ENCODE measurements at places on chromosomes 5 and 9.

DNA sequence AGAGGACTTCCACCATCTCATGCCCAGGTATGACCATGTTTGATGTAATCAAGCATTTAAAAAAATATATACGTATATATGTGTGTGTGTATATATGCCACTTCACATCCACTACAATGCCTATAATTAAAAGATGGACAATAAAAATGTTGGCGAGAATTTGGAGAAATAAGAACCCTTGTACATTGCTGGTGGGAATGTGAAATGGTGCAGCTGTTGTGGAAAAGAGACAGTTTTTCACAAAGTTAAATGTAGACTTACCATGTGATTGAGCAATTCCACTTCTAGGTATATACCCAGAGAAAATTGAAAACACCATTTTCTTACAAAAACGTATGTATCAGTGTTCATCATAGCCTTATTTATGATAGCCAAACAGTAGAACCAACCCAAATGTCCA lies 229.2 kb upstream of the WWC1 start:
- no peak for DNase-seq

DNA sequence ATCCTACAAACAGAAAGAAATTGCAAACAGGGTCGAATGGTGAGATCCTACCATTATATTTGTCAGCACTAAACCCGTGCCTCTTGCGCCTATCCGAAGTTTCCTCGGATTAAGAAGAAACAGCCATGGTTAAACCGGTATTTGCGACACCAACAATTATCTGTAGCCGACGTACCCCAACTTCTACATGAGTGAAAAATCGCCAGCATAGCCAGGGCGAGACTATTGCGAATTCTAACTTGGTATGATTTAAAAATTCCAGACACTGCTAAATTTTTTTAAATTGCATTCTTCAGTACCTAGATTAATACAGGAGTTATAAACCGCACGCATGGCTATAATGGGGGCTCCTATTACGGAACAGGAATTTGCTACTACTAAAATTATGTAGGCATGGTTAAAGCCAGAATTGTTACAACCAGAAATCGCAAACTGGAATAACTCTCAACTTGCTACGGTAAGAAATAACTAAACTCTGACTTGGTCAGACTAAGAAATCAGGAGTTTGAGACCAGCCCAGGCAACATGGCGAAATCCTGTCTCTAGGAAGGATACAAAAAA lies 25.3 kb upstream of the ANXA2R start:
- peak; percentile 38 for DNase-seq

DNA sequence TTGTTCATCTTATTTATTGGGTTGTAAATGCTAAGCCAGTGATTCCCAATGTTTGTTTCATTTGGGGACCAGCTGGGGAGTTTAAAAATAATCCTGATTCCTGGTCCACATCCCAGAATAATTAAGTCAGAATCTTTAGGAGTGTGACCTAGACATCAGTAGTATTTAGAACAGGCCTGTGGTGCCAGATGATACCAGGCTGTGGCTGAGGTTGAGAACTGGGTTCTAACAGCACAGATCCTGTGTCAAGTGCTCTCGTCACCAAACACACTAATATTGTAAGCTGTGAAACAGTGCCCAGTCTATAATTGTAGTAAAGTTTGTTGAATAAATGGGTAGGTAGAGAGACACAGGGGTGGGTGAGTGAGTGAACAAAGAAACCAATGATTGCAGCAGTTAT lies 172.1 kb upstream of the PPP1R2B start:
- DNase-seq, result no peak

DNA sequence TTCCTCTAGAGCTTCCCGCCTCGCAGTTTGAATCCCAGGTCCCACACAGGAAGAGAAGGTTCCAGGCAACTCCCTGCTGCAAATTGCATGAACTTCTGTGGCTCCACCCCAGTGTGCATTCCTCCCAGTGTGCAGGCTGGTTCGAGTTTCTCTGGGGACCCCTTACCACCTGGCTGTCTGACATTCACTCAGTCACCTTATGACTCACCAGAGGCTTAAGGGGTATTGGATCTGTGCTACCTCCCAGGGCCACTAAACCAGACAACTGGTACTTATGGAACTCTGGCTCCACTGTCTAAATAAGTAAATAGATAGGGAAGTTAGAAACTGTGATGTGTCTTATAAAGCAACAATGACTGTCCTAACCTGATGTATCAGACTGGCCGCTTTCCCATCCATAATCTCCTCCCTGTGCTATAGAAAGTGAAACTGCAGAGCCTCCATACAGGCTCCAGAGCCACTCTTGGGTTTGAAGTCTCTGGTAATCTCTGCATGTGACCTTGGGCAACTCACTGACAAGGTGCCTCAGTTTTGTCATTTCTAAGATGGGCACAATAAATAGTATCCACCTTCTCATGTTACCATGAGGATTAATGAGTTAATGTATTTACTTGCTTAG lies 720.6 kb downstream of the SEMA5A start:
- DNase-seq, result no peak

GRCh38 chr9:107707915-107708441 lies 218.4 kb upstream of the KLF4 start:
- DNase-seq, result no peak

DNA sequence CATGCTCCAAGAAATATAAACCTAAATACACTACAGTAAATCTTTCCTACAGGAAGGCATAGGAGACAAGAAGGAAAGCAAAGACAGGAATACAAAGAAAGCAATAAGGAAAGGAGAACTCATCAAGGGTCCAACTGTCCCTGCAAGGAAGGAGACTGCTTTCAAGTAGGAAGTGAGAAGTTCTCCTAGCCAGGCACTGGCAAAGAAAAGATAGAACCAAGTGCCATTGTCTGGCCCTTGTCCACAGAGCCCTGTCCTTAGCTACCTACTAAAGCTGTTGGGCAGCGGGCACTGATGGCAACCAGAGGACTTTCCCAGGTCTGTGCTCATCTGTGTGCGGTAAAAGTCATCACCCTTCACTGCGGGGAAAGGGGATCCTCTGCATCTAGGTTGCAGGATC lies 108.2 kb downstream of the KLHL3 start:
- DNase-seq, result no peak

Data from CD4-positive, alpha-beta T cell treated with Interleukin-6 for 4 hours (primary cell).